ENCODE measurements at places on chromosomes 12 and 14.
A peak's percentile ranks its signal among the peaks of the same experiment; 100 is the strongest.

- no peak for DNase-seq
Measured at GRCh38 chr12:54060174-54060974, 6.7 kb downstream of the HOXC4 start.

- no peak for DNase-seq
Measured at GRCh38 chr12:50506753-50507473, 2.1 kb downstream of the DIP2B start.

- DNase-seq = peak; percentile 37
Measured at GRCh38 chr12:107322063-107322462, 228.7 kb upstream of the CRY1 start.

GRCh38 chr12:63816031-63816430 is 28.5 kb upstream of the SRGAP1 start:
- no peak for DNase-seq

DNA sequence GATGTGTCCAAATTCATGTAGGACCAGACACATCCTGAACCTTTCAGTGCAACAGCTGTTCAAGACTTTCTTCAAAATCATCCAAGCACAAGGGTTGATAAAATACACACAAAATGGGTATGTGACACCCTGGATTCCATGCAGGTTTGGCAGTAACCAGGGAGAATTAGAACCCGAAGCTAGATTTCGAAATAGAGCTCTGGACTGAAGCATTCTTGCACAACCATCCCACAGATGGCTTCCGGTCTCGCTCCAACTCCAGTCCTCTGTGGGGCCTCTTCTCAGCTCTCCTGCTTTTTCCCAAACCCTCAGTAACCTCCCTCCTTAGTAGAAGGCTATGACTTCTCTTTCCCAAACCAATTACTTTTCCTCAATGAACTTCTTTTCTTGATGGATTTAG is 171.3 kb downstream of the TTC7B start:
- DNase-seq = no peak

- DNase-seq = no peak
Measured at GRCh38 chr12:122116707-122117535, 38.4 kb downstream of the MLXIP start.

DNA sequence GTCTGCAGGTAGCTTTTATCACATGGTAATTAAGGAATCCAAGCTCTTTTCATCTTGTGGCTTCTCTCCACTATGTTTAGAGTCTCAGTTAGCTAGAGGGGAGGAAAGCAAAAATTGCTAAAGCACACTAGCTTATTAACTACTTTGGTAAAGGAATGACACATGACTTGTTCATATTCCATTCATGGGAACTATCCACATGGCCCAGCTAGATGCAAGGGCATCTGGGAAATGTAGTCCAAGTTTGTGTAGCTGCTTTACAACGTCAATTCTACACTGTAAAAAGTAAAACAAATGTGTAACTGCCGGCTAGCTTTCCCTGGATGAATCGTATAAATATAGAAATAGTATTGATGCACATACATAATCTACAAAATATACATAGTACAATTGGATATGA is 244.5 kb upstream of the LRFN5 start:
- DNase-seq = no peak

- DNase-seq = peak; percentile 68
Measured at GRCh38 chr14:22386924-22387775, 201.9 kb downstream of the DAD1 start.

GRCh38 chr12:91870872-91871707 is 274.6 kb downstream of the BTG1 start:
- peak; percentile 56 for DNase-seq

- no peak for DNase-seq
Measured at GRCh38 chr12:54024581-54025305, 3.5 kb upstream of the HOXC6 start.

DNA sequence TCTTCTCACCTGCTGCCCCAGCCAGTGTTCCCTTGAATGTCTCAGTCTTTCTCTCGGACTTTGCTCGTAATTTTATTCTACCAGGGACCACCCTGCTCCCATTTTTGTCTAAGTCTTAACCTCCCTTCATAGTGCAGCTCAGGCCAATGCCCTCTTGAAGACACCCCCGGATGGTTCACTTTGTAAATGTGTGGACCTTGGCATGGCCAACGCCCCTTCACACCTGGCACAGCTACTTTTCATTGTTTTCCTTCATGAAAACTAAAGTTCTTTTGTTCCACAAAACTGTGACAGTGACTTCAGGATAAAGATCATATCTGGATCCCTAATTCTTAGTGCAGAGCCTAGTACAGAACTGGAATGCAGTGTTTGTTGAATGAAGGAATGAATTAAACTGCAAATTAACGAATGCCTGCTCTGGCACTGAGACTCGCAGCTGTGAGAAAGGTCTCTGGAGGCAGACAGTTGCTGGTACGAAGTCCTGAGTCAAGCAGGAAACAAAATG is 3.5 kb upstream of the RNASE4 start:
- DNase-seq = no peak

GRCh38 chr12:42510823-42511222 is 78.7 kb downstream of the PRICKLE1 start:
- no peak for DNase-seq

DNA sequence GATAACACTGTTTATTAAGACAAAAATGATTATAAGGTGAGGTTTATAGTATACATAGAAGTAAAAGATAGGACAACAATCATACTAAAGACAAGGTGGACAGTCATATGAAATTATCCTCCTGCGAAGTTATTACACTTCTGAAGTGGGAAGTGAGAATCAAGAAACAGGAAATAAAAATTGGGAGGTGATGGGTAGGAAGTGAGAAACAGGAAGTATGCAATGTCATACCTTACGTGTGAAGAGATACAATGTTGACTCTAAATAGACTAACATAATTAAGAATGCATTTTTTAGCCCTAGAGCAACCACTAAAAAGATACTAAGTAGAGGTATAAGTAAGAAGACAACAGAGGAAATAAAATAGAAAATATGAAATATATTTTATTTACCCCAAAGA is 43.7 kb downstream of the GRIN2B start:
- no peak for DNase-seq

DNA sequence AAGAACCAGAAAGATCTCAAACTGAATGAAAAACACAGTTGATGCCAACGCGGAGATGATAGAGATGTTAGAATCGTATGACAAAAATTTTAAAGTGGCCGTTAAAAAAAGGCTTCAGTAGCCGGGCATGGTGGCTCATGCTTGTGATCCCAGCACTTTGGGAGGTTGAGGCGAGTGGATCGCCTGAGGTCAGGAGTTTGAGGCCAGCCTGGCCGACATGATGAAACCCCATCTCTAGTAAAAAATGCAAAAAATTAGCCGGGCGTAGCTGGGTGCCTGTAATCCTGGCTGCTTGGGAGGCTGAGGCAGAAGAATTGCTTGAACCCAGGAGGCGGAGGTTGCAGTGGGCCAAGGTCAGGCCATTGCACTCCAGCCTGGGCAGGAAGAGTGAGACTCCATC is 5.4 kb upstream of the ACVRL1 start:
- no peak for DNase-seq

GRCh38 chr14:67986131-67986841 is 166.7 kb downstream of the RAD51B start:
- DNase-seq = no peak

DNA sequence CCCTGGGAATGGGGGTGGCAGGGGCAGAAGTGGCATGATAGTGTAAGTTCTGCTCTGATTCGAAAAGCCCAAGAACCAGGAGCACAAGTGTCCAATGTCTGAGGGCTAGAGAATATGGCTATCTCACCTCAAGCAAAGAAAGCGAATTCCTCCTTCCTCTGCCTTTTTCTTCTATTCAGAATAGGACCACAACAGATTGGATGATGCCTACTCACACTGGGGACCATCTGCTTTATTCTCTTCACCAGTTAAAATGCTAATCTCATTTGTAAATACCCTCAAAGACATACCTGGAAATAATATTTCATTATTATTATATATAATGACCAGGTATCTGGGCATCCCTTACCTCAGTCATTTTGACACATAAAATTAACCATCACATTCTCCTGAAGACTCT is 808.7 kb downstream of the NRXN3 start:
- DNase-seq = no peak

GRCh38 chr12:49455501-49455900 is 83.3 kb upstream of the KCNH3 start:
- no peak for DNase-seq

GRCh38 chr12:12086973-12087692 is 16.4 kb downstream of the BCL2L14 start:
- DNase-seq = no peak

GRCh38 chr12:46230306-46230705 is 38.5 kb downstream of the SLC38A1 start:
- no peak for DNase-seq

DNA sequence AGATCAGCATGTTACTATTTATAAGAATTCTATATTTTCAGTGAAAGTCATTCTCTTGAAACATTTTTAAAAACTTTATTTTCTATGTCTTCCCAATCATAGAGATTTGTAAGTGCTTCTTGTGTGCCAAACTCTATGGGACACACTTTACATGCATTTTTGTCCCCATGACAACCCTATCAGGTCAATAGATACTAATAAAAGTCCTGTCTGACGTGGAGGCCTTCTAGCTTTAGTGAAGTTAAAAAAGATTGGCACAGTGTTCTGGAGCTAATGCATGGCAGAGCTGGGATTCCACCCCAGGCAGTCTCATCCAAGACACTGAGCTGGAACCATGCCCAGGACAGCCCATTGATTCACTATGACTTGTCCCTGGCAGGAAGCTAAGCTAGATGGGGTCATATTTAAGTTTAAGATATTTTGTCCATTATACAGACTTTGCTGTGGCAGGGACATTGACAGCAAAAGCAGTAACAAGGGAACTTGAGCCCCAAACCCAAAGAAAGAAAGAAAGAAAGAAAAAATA is 28.1 kb downstream of the TTC6 start:
- no peak for DNase-seq

DNA sequence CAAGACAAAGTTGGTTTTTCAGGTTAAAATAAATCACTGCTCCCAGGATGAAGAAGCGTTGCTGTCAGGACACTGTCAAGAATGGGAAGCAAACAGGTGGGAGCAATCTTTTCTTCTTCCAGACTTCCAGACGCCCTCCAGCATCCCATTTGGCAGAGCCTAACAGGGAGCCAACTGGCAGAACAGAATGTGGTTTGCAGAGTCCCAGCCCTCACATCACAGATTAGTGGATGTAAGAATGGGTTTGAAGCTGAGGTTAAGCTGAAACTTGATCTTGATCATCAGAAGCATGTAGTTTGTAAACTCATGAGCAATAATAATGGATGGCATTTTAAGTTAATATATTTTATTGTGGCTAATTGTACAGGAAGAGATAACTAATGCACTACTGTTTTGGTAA is 636.4 kb downstream of the SLC6A15 start:
- no peak for DNase-seq

GRCh38 chr14:94113490-94113889 is 3.0 kb downstream of the IFI27 start:
- DNase-seq = no peak

GRCh38 chr12:89411846-89412245 is 59.5 kb upstream of the DUSP6 start:
- no peak for DNase-seq

- no peak for DNase-seq
Measured at GRCh38 chr14:55874785-55875184, 243.4 kb upstream of the PELI2 start.

GRCh38 chr12:53748072-53748840 is 3.5 kb downstream of the CISTR start:
- DNase-seq = no peak

DNA sequence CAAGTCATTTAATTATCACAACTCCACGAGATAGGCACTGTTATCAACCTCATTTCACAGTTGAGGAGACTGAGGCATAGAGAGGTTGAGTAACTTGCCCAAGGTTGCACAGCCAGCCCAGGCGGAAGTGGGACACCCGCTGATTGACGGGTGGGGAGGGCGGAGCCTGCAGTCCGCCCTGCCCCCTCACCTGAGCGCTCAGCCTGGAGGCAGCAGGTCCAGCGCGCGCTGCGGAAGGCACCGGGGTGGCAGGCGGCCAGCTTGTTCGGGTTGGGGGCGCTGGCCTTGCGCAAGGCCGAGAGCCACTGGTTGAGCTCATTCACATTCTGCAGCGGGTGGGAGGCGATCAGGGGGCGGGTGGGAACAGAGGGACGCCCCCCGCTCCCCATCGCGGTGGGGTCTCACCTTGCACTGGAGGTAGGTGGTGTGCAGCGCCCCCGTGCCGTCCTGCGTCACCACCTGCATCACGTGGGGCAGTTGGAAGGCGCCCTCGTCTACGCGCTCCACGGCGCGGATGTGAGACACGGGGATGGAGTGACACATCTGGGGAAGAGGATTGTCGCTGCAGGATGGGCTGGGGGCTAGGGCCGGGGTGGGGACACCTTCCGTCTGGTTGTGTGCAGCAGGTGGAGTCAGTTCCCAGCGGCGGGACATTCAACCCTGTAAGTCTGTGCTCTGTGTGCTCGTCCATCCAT is 31.7 kb downstream of the RASAL1 start:
- peak; percentile 71 for DNase-seq

GRCh38 chr14:93927800-93928145 is 629 bp downstream of the FAM181A start:
- no peak for DNase-seq

GRCh38 chr12:24023081-24023480 is 73.6 kb upstream of the SOX5 start:
- DNase-seq = no peak

DNA sequence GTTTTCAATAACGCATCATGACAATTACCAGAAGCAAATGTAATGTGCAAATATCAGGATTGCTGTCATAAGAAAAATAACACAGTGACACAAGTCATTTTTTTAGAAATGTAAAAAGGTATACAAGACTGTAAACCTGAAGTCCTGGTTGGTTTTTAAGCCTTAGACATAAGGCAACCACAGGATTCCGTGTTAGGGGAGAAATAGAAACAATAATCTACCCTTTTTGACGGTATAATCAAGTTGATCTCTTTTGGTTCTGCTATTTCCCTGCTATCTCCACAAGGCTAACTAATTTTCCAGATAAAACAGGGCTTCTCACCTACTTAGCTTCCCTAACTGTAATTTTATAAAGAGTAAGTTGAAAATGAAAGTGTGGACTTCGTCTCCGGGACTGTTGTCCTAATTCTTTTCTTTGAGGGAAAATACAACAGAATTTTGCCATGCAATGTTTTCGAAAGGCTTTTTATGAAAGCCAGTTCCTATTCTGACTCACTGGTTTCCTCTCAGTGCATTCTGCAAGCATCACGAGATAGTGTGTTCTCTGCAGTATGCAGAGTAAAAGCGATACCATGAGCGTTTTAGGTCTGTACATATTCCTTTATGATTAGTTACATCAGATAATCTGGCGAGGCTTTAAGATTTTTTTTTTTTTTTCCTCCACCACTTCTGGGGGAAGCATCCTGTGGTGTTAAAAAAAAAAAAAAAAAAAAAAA is 10.6 kb downstream of the MYO1H start:
- no peak for DNase-seq

DNA sequence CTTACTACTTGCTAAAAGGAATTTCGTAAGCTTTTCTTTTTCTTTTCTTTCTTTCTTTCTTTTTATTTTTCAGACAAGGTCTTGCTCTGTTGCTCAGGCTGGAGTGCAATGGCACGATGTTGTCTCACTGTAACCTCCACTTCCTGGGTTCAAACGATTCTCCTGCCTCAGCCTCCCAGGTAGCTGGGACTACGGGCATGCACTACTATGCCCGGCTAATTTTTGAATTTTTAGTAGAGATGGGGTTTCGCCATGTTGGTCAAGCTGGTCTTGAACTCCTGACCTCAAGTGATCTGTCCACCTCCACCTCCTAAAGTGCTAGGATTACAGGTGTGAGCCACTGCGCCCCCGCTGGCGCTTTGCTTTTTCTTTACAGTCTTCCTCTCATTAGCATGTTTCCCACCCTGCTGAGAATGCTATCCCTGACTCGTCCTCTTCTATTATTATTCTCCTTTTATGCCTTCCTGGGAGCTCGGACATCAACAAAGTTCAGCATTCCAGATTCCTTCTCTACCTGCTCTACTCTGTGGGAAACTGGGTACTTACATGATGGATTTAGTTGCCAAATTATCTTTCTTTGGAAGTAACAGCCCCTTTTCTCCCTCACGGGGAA is 3.1 kb downstream of the MTHFD1 start:
- no peak for DNase-seq

Measured in CD4-positive, alpha-beta T cell treated with Interleukin-1 beta for 1 hour (primary cell).